ENCODE measurements at places on chromosomes 7 and 10.

DNA sequence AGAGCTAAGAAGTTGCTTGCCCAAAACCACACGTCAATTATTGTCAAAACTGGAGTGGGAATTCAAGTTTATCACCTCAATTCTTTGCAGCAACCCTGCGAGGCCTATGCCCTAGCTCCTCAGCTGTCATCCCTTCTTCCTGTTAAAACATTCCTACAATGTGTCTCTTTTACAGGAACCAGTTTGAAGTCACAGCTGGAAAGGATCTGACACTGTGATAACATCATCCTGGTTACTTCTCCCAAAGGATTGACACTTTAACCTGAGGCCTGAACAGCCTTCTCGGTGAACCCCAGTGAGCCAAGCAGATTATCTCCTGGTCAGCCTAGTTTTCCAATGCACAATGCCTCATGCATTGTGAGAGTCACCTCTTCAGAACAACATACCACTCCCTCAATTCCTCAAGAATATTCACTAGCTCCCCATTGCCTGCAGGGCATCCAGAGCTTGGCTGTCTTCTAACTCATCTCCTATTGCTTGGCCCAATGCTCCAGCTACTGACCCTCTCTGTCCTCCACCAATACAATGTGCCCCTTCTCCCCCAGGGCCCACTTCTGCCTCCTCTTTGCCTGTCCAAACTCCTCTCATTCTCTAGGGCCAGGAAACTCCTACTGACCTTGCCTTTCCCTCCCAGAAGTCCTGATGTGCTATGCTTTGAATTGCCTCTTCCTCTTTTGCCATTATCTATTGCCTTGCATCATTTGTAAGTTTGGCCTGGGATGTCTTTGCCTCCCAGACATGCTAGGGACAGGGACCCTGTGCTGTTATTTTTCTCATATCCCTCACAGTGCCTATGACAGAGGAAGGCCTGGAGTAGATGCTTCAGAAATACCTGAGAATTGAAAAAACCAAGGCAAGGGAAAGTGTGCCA lies 10.4 kb upstream of the DLG5 start:
- DNase-seq = no peak

DNA sequence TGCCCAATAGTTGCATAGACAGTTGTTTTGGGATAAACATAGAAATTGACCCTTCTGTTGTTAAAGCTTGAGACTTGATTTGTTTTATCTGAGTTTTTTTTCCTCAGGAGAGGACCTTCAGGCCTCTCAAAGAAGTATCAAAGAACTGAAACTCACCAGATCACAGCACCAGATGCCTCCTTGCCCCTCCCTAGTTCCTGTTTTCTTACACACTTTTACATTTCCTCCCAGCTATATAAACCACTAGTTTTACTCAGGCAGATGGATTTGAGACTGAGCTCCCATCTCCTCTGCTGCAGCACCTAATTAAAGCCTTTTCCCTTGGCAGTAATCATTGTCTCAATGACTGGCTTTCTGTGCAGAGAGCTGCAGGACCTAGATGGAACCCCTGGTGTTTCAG lies 150.6 kb upstream of the NRG3 start:
- no peak for DNase-seq

DNA sequence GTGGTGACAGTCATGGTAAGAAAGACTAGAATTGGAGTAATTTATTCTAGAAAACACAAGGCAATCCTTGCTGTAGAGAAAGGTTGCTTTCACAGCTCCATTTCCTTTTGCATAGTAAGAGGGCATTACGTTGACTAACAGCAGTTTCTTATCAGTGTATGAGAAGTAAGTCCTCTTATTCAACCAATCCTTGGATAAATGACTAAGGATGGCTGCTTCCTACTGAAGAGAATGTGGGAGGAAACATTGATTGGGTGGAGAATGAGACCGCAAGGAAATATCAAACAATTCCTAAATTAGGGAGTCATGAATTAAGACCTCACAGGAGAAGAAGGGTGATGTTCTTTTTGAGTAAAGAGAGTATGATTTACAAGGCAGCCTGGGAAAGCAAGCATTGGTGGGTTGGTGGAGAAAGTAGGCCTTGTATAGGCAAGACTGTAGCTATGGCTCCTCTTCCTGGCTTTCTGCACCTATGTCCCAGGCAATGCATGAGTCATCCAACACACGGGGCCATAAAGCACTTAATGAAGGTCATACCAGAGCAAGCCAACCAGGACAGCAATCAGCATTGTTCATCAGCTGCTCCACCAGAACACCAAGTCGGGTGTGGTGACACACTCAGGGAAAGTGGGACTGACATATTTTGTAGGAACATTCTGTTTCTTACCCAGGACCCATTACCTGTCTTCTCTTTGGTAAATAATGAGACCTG lies 5.6 kb downstream of the MGAM start:
- DNase-seq = no peak

- DNase-seq = no peak
Measured at GRCh38 chr7:144487901-144488300, 84.4 kb upstream of the NOBOX start.

DNA sequence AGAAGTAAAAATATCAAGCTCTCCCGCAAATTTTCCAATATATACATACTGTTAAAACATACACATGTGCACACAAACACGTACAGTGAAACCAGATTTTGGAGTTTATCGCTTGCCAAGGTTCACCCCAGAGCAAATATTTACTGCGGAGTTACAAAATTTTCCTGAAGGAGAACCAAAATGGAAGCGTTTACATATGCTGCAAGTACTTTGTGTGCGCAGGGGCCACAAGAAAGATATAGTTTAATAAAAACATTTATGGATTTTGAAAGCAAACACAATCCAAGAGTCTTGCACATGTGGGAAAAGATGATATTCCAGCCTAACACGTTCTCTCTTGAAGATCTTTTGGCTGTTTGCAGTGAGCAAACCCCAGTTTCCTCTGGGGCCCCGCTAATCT lies 301.3 kb upstream of the NFE2L3 start:
- no peak for DNase-seq

- DNase-seq = no peak
Measured at GRCh38 chr10:80324891-80325364, 31.6 kb downstream of the DYDC1 start.

DNA sequence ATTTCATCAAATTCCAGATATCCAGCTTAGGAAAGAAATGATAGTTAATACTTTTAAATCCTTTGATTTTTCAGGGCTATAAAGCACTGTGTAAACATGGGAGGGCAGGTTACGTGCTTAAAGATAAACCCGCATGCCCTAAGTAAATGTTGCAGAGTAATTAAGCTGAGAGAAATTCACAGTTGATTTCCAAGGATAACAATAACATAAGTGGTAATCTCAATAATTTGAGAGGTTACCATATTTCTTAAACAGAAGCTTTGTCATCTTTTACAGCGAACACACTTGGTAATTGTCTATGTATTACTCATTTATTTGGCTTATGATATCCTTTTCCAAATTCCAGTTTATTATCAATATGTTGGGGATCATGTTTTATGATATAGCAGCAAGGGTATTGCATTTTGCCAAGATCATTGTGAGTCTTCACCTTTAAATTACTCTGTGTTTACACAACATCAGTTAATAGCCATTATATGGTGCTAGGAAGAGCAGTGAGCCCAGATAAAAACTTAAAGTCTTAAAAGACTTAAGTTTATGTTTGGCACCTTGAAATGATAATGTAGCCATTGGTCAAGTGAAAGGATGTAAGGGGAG lies 15.4 kb downstream of the MGAM start:
- no peak for DNase-seq

GRCh38 chr10:34702093-34702937 lies 112.8 kb downstream of the PARD3 start:
- DNase-seq = no peak

DNA sequence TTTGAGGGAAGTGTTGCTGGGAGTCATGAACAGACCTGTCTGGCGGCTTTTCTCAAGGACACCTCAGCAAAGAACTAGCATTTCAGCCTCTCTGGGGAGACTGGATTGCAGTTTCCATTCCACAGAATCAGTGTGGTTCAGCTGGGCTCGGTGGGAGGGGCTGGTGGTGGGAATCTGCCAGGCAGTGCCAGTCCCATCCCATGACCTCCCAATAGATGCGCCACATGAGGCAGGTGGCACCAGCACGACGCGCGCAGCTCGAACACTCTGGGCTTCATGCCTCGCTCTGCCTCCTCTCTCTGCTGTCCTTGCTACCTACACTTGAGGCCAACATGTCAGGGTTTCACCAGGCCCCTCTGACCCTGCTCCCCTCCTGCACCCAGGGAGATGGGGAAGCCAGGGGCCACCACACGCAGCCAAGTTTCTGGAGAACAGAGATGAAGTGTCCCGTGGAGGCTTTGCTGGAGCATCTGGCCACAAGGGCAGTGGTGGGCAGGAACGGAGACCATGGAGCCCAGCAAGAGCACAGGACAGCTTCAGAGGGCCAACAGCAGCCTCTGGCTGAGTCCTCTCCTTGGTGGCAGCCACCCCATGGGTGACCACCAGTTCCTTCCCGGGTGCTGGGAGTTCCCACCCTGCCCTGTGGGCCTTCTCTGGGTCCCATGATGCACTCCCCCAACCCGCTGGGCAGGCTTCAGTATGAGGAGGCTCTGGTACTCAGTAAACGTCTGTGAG lies 2.3 kb downstream of the NACAD start:
- DNase-seq = no peak

GRCh38 chr10:74752371-74753040 lies 73.9 kb upstream of the KAT6B start:
- DNase-seq = no peak

- DNase-seq = no peak
Measured at GRCh38 chr10:4109469-4109868, 324.5 kb upstream of the KLF6 start.

- no peak for DNase-seq
Measured at GRCh38 chr10:102646610-102647442, 2.5 kb downstream of the TRIM8 start.

GRCh38 chr10:125982260-125982948 lies 86.0 kb downstream of the FANK1 start:
- DNase-seq = no peak

DNA sequence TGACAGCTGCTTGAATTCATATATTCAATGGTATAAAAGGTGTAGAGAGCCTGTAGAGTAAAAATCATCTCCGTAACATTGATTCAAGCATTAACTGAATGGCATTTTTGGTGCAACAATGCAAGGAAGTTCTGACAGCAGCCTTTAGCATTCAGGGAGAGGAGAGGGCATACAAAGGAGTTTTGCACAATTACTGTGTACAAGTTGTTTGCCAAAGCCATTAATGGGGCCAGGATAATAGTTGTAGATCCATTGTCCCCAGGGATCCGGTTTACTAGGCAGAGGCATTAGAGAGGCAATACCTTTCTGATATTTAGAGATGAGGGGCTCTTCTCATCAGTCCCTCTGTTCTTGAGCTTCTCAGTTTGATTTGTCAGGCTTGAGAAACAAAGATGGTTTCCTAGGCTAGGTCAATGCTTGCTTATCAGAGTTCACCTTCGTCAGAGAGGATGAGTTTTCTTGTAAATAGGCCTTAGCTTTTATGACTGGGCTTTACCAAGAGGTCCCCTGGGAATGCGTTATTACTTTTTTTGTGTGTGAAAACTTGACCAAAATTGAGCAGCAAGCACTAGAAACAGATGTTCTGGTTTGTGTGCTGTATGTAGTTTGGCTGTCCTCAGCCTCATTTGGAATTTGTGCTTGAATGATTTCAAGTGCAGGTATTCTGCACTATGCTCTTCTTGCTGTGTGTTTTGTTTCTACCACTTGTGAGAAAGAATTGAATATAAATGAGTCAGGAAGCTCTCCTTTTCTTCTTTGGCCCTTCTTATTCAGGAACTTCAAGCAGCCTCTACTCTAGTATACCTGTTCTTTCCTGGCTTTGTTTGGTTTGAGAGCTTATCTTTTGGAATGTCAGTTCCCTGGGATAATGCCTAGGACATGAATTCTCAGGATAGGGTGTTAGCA lies 32.0 kb downstream of the SND1 start:
- DNase-seq = no peak

GRCh38 chr7:115352375-115352774 lies 430.5 kb downstream of the MDFIC start:
- no peak for DNase-seq

DNA sequence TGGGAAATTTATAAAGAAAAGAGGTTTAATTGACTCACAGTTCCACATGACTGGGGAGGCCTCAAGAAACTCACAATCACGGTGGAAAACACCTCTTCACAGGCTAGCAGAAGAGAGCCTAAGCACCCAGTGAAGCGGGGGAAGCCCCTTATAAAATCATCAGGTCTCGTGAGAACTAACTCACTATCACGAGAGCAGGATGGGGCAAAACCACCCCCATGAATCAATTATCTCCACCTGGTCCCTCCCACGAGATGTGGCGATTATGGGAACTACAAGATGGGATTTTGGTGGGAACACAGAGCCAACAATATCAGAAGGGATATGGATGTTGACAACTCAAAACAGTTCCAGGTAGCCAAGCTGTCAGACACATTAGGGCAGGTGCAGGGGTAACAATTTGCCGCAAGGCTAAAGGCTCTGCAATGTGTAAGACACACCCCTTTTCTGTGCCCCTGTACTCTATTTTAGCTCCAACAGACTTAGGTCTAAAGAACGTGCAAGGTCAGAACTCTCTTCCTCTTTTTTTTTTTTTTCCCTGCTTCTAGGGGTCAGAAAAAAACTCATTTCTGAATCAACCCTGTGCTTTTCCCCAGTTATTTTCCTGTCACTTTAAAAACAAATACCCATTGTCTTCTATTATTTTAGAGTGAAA lies 30.7 kb upstream of the RBM20 start:
- no peak for DNase-seq

DNA sequence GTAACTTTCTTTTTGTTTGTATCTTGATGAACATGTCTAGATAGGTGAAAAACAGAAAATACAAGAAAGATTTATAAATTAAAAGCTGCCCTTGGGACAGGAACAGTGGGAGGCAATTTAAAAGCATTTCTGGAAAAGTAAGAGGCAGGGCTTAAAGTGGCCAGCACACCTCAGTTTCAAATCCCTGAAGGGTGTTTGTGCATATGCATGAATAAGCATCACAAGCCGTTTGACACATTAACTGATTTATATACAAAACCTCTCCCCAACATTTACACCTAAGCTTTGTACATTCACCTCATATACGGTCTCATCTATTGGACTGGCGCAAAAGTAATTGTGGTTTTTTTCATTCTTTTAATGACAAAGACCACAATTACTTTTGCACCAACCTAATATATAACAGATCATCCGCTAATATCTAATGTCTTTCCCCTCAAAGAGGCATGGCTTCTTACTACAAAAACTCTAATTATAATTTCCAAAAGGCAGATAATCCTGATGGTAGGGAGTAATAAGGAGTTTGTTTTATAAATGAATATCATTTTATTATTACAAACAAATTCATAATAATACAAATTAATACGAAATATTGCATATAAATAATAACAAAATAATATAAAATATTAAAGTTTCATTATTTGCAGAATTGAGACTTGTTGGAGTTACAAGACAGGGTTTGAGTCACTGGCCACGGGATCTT lies 48.3 kb downstream of the LRGUK start:
- DNase-seq = no peak
